ENCODE measurements at places on chromosomes 2 and 18.
A peak's percentile ranks its signal among the peaks of the same experiment; 100 is the strongest.

- peak; percentile 2 for DNase-seq
Measured at GRCh38 chr18:4241090-4241617, 214.0 kb downstream of the DLGAP1 start.

DNA sequence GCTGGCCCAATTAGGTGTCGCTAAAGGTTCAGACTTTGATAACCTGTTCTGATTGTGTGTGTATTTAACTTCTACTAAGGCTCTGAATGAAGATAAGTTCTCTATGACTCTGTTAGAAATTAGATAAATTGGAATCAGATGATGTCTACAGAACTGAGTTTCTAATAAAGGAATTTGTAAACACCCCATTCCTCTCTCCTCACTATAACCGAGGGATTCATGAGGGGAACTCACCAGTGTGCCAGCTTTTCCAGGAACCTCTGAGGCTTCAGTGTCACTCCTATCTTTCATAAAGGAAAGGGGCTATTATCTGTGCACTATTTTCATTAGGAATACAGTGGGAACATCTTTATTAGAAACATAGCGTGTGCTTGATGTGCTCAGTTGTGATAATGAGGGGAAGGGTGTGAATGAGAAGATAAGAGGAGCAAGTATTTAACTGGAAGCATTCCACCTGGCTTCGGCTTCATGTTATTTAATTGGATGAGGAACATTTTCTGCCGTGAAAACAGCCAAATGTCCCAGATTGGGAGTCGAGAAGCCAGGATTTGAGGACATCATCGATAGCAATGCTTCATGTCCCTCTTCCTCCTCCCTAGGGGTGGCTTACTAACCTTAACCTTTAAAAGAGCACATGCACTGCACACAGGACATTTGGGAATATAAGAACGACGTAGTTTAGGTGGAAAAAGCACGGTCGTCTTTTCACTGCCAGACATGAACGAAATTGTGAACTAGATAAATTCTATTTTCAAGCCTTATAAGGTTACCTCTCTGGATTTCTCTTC lies 84.8 kb upstream of the TCF4 start:
- peak; percentile 3 for DNase-seq

GRCh38 chr2:51344886-51345285 lies 313.0 kb upstream of the NRXN1 start:
- no peak for DNase-seq

DNA sequence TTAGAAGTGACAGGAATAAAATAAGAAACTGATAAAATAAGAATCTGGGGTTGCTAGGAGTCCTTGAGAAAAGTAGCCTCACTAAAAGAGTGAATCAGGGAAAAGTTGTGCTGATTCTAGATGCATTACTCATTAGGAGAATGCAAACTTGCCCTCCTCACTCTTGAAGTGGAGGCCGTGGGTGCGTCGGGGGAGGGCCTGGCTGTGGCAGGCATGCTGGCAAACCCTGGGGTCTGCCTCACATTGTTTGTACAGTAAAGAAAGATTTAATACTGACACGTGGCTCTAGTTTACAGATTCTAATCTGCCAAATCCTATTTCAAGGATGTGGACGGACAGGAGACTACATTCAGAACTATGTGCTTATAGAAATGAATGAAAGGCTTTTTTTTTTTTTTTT lies 41.9 kb downstream of the TANC1 start:
- DNase-seq, result peak; percentile 82

DNA sequence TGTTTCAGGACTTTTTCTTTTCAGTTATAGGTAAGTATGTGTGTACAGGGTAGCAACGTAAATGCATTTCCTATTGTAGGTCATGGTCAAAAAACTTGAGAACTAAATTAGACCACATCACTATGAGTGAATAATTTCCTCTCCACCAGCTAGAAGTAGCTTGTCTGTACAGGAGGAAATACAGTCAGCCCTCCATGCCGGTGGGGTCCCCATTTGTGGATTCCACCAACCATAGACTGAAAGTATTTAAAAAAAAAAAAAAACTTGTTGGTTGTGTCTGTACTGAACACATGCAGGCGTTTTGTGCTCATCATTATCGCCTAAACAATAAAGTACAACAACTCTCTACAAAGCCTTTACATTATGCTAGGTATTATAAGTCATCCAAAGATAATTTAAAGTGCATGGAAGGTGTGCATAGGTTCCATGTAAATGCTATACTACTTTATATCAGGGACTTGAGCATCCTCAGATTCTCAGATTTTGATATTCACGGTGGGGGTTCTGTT lies 94.2 kb upstream of the NDUFV2 start:
- no peak for DNase-seq

GRCh38 chr2:239232195-239232578 lies 168.6 kb downstream of the HDAC4 start:
- no peak for DNase-seq

- DNase-seq, result no peak
Measured at GRCh38 chr2:205803500-205803899, 121.2 kb downstream of the NRP2 start.

DNA sequence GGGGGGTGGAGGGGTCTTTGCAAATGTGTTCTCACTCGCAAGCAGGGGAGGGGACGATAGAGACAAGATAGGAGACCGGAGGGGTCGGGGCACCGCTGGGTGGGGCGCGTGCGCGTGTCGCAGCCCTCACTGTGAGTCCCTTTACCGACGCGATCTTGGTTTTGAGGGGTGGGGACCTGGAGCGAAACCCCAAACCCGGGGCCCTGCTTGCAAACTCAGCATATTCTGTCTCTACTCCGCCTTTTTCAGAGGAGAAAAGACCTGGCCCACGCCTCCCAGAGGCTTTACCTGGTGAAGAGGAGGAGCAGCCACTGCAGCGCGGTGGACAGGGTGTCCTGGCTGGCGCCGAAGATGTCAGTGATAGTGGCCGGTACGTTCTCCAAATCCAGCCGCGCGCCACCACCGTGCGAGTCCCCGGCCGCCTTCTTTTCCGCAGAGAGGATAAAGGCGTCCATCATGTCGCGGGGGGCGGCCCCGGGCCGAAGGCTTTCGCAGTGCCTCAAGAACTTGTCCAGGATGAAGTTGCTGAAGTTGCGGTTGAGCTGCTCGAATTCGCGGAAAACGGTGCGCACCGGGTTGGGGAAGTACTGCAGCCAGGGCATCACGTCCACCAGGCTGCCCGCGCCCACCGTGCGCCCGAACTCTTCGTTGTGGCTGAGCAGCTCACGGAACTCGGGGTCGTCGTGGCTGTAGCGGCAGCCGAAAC lies 1.7 kb downstream of the CYP1B1 start:
- DNase-seq, result no peak

DNA sequence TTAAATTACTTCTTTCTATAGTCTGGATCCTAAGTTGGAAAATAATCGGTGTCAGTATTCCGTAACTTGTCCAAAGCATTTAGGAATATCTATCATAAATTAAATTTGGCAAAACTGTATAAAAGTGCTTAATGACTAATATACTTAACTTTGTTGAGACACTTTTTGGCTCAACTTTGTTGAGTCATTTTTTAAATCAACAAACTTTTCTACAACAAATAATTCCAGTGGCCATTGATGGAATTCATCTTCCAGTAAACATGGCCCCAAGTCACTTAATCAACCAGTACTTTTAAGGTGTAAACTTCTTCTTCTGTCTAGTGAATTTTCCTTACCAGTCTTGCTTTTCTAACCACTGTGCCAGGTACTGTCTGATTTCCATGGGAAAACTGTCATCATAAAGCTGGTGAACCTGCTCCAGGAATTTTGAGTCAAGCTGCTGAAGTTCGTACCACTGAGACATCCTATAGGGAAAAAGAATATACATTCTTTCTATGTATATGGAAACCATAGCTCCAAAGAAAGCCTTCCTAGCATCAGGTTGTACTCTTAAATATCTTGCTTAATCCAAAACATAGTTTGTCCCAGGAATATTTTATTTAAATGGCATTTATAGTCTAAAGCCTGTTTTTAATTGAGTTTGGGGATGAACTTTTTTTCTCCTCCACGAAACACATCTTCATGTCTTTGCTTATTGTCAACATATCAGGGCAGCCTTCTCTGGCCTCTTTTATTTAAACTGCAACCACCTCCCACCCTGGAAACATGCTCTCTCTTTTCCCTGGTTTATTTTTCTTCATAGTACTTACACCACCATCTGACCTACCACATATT lies 4.2 kb downstream of the STAT1 start:
- peak; percentile 31 for DNase-seq

GRCh38 chr2:27765621-27766286 lies 5.8 kb upstream of the MRPL33 start:
- DNase-seq, result peak; percentile 56

DNA sequence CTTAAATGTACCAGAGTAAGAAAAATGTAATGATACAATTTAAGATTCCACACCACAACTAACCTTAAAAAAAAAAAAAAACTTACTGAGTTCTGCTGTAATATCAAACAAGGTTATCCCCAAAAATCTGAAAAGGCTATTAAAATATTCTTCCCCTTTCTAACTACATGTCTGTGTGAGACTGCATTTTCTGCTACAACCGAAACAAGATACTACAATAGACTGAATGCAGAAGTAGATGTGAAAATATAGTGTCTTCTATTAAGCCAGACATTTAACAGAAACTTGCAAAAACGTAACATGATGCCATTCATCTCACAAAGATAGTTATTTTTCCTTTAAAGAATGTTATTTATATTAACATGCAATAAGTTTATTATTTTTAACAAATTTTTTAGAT lies 16.2 kb downstream of the SS18 start:
- DNase-seq, result no peak

All from fibroblast of skin of right biceps (primary cell).